ENCODE measurements at places on chromosomes 2 and 18. TPM values are rescaled to one million over a fixed set of nuclear protein-coding genes. Genes with fewer than 3 reads are reported as not detected.

TUBB8B gene
- total RNA-seq = not detected

ATIC gene
- total RNA-seq = 322 TPM

SERPINB13 gene
- not detected for total RNA-seq

SPDYA gene
- total RNA-seq = 1.9 TPM

POTEE gene
- total RNA-seq = 1.4 TPM

SLC4A5 gene
- 0.93 TPM for total RNA-seq

EFHD1 gene
- 0.31 TPM for total RNA-seq

RAX gene
- total RNA-seq = not detected

ARMC9 gene
- total RNA-seq = 6.4 TPM

DSC3 gene
- not detected for total RNA-seq
